Hematopoietic multipotent progenitor cell treated with erythropoietin and hydrocortisone succinate and interleukin-3 and kit ligand, for 6 days (in vitro differentiated cells): ENCODE measurements at places on chromosomes 16 and 17.

DNA sequence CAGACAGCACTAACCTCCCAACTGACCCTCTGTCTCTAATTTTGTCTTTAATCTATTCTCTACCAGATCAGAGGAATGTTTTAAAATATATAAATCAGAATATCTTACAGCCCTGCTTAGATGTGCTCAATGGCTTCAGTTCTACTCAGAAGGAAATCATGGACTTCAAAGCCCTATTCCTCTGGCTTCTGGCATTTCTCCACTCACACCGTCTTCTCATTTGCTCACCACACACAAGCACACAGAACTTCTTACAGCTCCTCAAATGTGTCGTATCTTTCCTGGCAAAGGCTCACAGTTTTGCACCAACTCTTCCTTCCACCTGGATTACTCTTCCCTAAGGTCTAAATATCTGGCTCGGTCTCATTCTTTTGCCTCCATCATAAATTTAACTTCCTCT, 71.6 kb upstream of the NUDT7 start:
- no peak for DNase-seq

DNA sequence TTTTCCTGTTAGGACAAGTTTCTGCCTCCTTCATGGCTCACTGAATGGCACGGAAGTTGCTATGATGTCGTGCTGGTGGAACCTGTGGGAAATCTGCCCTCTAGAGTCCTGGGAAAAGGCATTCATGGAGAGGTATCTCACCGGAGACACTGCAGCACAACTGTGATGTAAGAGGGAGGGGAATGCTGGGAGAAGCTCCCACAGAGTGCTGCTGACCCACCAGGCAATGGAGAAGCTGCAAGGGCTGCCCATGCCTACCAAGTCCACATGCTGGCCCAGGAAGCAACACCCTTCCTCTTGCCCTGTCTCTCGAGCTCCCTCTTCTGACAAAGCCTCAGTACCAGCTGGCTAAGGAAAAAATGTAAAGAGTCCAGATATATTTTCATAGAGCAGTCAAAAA, 45.2 kb upstream of the SLC5A11 start:
- peak; percentile 13 for DNase-seq

DNA sequence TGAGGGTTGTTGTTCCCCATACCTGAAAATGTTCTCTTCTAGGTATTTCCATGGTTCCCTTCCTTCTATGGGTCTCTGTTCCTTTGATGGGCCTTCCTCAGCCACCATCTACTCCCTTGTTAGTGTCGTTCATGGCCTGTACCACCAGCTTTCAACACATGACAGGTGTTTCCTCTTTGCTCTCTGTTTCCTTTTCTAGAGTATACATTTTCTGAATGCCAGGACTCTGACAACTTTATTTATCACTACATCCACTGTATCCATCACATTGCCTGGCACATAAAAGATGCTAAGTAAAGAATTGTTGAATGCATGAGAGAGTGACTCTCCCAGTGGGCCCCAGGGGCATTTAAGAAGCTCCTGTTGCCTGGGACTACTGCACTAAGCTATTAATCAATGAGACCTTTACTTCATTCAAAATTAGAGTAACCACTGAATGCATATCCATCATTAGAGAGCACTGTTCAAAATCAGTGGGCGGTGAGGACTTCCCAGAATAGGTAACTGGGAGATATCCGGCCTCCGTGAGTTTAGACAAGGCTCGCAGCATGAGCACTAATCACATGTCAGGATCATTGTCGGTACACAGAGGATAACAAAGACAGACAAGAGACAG, 255.0 kb downstream of the CBLN1 start:
- DNase-seq = no peak

DNA sequence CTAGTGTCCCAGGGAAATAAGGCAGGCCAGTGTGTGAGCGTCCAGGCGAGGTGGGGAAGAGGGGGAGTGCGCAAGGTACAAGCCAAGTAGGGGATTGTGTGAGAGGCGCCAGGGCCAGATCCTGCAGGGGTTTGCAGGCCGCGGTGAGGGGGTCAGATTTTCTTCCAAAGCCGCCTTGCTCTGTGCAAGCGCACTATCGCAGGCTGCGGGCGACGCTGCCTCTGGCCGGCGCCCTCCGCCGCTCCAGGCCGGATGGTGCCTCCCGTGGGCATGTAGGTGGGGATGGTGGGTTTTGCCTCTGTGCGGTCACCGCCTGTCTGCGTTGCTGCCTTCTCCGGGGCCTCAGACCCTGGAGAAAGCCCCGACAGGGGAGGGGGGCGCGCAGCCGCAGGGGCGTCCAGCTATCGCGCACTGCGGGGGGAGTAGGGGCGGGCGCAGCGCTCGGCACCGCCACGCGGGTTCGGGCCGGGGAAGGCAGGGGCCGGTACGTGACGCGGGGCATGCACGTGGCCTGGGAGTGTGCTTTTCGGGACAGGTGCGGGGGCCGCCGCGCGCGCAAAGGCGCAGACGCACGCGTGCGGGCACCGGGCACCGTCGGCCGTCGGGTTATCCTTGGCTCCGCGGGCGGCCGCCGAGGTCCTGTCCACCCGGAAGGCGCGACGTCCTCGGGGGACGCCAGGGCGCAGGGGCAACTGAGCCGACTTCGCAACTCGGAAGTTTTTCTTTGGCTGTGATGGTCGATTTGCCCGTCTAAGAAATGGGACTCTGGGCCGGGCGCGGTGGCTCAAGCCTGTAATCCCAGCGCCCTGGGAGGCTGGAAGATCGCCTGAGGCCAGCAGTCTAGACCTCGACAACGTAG, 1.1 kb upstream of the HAPSTR1 start:
- DNase-seq = peak; percentile 39

GRCh38 chr17:4448197-4448980, 14.6 kb downstream of the SPNS3 start:
- no peak for DNase-seq

- DNase-seq = no peak
Observed at GRCh38 chr16:2335286-2335895, 5.1 kb downstream of the ABCA3 start.

- DNase-seq = peak; percentile 77
Observed at GRCh38 chr16:74438492-74438979, 17.3 kb upstream of the CLEC18B start.

DNA sequence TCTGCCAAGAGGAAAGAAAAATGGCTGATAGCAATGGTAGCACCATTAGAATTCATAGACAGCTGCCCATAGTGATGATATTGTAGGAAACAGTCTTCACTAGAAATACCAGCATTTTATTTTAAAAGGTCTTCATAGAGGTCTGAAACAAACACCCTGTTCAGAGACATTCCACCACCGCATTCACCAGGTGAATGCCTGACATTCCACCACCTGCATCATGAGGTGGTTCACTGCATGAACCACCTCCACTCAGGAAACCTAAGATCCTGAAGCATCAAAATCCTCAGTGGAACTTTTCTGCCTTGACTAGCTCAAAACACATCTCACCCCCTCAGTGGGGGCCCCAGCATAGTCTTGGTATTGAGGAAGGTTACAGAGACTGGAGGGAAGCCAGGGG, 91.5 kb upstream of the COX10 start:
- DNase-seq = no peak

- no peak for DNase-seq
Observed at GRCh38 chr17:50110591-50111349, 15.6 kb downstream of the PDK2 start.

GRCh38 chr17:2716649-2717048, 5.1 kb upstream of the CLUH start:
- peak; percentile 12 for DNase-seq

- peak; percentile 50 for DNase-seq
Observed at GRCh38 chr17:45170931-45171337, 9.3 kb downstream of the HEXIM2 start.

DNA sequence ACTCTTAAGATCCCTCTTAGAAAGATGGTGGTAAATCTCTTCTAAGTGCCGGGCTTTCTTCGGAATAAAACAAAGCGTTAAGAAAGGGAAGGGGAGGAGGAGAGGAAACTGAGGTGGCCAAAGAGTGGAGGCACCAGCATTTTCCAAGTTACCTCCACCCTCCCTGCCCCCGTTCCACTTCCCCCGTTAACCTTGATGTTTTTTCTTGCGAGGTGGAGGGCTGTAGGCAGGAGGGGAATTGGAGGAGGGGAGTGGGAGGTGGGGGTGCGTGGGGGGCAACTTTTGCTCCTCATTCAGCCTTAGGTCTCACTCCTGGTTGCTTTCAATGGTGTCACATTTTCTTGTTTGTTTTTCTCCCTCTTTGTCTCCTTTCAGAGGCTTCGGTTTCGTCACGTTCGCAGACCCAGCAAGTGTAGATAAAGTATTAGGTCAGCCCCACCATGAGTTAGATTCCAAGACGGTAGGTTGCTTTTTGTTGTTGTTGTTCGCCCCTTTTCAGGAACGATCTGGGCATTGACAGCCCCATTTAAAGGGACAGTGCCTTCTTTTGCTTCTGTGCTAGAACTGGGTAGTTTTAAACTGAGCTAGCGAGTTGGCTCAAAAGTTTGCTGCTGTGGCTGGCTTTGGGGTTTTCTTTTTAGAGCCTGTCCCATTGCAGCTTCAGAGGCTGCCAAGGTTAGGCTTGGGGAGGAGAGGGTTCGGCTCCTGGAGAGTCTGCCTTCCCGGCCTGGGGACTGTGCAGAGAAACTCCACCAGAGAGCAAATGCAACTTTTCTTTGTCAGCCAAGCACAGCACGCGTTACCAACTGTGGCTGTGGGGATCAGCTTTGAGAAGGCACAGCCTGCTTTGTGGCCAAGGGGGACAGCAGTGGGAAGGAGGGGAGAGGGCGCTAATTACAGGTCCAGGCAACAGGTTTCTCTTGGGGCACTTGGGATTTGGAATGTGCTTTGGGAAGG, 1.9 kb downstream of the MSI2 start:
- DNase-seq = peak; percentile 59
